ENCODE measurements at places on chromosomes 16 and 17. TPM values are rescaled to one million over a fixed set of nuclear protein-coding genes. Genes with fewer than 3 reads are reported as not detected.

Gene CAPNS2
- not detected for total RNA-seq

Gene SLC5A10
- total RNA-seq, result not detected

Gene TBC1D3I
- 0.36 TPM for total RNA-seq

Gene RAPGEFL1
- 5.4 TPM for total RNA-seq

Gene DNAH2
- 0.23 TPM for total RNA-seq

Gene MMP15
- total RNA-seq, result 0.61 TPM

Gene PDP2
- 30.4 TPM for total RNA-seq

Gene CLEC18C
- total RNA-seq, result not detected

Gene TTYH2
- 15.2 TPM for total RNA-seq

Measured in activated CD8-positive, alpha-beta memory T cell treated with anti-CD3 and anti-CD28 coated beads for 36 hours (primary cell).